ENCODE measurements at places on chromosomes 12 and 14.

DNA sequence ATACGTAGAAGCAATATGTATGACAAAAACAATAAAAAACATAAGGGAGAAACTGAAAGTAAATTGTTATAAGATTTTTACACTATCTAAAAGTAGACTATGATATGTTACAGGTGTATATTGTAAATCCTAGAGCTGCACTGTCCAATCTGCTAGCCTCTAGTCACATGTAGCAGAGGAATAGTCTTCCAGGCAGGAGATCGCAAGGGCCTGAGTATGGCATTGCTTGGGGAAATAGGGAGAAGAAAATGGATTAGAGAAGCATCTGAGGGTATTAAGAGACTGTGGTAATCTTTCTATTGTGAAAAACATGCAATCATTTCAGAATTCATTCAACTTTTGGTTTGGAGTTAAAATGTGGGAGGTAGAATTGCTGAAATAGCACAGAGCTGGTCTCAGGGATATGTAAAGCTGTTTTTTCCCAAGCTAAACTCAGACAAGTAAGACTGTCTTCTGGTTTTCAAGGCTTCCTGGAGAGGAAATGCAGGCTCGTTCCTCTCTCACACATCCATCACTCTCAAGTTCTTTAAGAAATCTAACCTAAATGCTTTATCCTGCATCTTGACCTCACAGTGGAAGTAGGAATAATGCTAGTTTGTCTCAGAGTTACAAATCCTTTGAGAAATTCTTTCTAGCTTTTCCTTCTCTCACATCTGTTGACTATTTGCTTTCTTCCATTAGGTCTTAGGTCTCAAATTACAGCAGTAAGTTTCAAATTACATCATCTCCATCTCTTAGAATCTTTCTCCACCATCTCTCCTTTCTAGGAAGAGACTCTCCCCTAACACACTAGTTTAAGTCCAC lies 7.6 kb upstream of the CCDC184 start:
- DNase-seq = no peak

GRCh38 chr12:125683748-125684381 lies 618.6 kb downstream of the AACS start:
- peak; percentile 51 for DNase-seq

DNA sequence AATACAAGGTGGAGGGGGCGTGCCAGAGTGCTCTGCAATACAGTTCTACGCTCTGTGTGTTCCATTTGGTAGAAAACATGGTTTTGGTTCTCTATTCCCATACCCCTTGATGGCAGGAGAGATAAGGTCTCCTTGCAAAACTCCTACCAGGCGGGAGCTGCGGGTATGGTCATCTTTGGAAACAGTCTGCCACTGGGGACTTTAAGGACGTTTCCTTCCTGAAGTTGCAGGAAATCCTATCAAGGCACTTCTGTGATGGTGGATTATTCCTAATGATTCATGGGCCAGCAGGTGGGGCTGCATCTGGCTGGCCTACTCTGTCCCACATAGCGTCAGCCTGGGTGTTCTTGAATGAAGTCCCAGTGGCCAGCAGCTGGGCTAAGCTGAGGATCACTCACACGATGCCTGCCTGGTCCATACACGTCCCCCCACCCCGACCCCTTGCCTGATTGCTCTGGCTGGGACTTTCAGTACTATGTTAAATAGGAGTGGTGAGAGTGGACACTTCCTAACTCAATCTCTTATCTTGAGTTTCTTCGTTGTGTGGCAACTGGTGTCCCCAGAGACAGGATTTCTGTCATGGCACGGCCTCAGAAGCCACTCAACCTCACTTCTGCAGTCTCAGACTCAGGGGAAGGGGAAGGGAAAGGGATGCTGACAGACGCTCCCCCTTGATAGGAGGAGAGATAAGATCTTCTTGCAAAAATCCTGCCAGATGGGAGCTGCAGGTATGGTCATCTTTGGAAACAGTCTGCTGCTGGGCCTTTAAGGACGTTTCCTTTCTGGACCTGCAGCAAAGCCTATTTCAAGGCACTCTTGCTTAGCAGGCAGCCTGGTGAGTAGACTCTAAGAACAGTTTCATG lies 61.0 kb upstream of the FKBP4 start:
- DNase-seq = no peak

GRCh38 chr12:130649101-130650045 lies 66.7 kb downstream of the RIMBP2 start:
- DNase-seq = no peak

GRCh38 chr14:95491936-95492608 lies 24.4 kb downstream of the SYNE3 start:
- no peak for DNase-seq

DNA sequence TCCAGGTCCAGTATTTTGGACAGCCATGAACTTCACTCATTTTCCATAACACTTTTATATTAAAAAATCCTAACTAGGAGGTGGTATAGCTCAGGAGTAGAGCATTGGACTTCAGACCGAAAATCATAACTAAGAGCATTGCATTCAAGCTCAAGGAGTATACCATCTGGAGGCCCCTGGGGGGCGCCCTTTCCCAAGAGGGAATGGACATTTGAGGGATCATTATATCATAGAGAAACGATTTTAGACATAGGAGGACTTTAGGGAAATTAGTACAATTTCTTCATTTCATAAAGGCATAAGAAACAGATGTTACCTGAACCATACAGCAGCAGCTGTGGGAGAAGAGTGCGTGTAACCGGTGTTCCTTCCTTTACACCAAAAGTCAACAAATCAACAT lies 5.2 kb upstream of the ATG14 start:
- no peak for DNase-seq

- no peak for DNase-seq
These were observed 61.1 kb downstream of the TESC start for GRCh38 chr12:117038023-117038680.

DNA sequence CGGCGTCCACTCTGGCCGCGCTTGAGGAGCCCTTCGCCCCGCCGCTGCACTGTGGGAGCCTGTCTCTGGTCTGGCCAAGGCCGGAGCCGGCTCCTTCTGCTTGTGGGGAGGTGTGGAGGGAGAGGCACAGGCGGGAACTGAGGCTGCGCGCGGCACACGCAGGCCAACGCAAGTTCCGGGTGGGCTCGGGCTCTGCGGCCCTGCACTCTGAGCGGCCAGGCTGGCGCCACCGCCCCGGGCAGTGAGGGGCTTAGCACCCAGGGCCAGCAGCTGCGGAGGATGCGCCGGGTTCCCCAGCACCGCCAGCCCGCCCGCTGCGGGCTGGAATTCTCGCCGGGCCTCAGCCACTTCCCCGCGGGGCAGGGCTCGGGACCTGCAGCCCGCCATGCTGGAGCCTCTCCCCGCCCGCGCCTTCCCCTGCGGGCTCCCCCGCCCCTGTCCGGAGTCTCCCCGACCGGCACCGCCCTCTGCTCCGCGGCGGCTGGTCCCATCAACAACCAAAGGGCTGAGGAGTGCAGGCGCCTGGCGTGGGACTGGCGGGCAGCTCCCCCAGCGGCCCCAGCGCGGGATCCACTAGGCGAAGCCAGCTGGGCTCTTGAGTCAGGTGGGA lies 921.2 kb upstream of the FOXG1 start:
- DNase-seq = no peak

DNA sequence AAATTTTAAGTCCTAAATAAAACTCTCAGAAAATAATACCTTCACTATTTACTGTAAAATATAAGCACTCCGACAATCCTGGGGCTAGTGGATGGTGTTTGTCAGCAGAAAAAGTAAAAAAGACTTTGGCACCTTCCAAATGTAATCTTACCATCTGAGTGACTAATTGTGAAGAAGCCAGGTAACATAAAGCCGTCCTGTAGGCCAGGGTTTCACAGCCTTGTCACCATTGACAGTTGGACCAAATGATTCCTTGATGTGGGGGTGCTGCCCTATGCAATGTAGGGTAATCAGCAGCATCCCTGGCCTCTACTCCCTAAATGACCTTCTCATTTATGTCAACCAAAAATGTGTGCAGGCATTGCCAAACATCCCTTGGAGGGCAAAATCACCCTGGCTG lies 87.2 kb downstream of the CAPZA3 start:
- DNase-seq = no peak

GRCh38 chr12:18932715-18933114 lies 194.8 kb downstream of the CAPZA3 start:
- DNase-seq = no peak

GRCh38 chr14:70567791-70568190 lies 32.7 kb downstream of the MED6 start:
- DNase-seq = peak; percentile 30

GRCh38 chr14:24361326-24361725 lies 6.7 kb upstream of the NFATC4 start:
- DNase-seq = no peak

DNA sequence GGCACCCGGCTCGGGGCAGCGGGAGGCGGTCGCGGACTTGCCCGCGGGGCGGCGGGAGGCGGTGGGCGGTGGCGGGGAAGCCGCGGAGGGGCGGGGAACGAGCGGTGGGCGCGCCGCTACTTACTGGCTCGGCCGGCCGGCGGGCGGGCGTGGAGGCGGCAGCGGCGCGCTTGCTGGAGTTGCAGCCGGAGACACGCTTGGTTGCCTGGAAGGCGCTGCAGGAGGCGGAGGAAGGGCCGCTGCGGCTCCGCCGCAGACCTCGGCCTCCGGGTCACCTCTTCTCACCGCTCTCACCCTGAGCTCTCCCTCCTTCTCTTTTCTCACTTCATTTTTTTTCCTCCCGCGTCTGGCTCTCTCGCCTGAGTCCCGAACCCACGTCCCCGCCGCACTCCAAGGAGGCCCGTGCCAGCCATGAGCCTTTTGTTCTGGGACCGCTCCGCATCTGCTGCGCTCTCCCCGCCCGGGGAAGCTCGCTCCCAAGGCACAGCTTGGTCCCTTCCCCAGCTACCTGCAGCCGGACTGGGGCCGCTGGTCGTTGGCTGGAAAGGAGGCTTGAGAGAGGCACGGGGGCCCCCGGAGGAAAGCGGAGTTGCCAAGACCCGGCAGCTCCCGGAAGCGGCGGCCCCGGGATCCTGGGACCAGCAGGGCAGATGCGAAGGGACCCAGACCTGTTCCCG lies 592 bp upstream of the KCNK10 start:
- peak; percentile 87 for DNase-seq

DNA sequence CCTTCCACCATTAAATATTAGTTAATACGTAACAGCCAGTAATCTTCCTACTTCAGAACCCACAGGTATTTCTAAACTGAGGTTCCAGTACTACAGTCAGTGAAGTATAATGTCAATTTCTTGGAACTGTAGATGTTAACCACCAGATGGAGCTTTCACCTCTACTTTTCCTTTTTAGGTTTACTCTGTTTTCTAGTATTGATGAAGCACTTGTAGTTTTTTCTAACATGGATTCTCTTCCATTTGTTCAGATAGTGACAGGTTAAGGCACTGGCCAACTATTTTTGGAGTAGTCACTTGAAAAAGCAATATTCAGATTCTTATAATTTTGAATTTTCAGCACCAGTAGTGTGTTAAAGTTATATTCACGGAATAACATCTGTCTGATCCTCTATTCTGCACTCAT lies 4.6 kb upstream of the SEC23A start:
- peak; percentile 56 for DNase-seq

GRCh38 chr12:52062167-52063081 lies 7.4 kb upstream of the ATG101 start:
- DNase-seq = no peak

DNA sequence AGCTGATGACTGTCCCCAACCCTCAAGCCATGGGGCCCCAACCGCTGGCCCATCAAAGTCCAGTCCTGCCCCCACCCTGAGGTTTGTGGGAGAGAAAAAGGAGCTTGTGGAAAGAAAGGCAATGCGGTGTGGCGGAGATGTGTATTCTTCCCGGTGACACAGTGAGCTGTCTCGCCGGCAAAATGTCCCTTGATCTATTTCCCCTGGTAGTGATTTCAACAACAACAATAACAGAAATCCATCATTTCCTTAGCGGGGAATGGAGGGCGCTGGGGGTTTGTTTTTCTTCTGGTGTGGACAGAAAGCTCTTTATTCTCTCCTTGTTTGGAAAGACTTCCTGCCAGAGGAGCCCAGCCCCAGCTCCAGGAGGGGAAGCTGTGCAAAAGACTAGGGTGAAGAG lies 93.7 kb upstream of the LHX5 start:
- no peak for DNase-seq

DNA sequence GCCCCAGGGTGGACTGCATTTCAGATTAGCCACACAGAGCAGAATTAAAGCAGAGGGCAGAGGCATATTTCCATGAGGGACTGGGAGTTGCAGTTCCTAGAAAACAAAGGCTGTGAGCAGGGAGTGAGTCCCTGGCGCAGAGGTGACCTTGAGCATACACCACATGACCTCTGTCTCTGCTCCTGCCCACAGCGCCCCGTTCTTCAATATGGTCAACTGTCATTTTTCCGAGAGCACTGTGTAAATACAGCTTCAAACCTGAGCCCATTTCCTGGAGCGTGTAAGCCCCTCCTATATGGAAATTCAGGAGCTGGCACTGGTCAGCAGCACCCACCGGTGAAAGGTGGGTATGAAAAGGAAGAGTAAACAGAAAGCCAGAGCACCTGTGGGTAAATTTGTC lies 192.2 kb upstream of the PELI2 start:
- DNase-seq = no peak
